ENCODE measurements at places on chromosomes 2 and 18.

- DNase-seq: no peak
Measured at GRCh38 chr2:232439758-232440135, 16.2 kb upstream of the ALPI start.

DNA sequence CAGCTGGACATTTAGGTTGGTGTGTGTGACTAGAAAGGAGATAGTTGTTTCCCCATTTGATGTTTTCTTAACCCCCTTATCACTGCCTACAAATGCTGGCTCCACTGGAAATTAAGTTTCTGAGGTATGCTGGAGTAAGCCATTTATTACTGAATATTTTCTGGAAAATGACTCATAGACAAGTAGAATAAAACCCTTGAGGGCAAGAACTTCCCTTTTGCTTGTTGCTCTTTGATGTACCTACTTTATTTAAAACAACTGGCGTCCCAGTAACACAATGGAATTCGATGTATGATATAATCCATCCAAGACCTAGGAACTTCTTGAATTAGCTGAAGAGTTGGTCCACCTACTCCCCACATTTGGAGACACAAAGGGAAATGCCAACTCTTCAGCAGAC is 33.3 kb upstream of the SESTD1 start:
- no peak for DNase-seq

DNA sequence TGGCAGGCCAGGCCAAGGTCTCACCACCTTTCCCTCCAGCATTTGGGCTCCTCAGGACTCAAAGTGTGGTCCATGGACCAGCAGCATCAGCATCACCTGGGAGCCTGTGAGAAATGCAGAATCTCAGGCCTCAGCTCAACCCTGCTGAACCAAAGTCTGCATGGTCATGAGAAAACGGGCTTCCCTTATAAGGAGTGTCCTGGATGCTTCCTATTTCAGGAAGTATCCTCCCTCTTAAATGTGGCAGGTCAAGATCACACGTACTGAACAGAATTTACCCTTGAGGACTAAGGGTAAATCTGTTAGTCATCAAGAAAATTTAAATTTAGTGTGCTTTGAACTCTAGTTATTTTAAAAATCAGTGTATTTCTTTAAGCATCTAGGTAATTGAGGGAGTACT is 11.8 kb downstream of the CD8A start:
- DNase-seq: no peak

- no peak for DNase-seq
Measured at GRCh38 chr2:231029563-231029962, 7.8 kb upstream of the C2orf72 start.

DNA sequence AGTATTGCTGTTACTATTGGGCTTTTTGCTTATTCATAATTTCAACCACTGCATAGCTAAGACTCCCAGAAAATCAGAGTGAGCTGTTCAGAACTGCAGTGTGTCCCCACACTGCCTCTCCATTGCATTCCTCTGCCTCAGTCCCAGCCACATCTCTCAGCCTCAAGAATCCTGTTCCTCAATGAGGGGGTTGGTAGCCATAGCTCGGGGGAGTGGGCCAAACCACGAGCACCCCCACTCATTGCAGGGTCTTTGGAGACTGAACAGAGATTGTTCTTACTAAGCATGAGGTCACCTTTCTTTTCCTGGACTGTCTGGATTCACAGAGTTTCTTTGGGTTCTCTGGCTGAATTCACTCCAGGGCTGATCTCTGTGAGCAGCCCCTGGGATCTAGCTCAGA is 161.1 kb downstream of the GFPT1 start:
- DNase-seq: no peak

DNA sequence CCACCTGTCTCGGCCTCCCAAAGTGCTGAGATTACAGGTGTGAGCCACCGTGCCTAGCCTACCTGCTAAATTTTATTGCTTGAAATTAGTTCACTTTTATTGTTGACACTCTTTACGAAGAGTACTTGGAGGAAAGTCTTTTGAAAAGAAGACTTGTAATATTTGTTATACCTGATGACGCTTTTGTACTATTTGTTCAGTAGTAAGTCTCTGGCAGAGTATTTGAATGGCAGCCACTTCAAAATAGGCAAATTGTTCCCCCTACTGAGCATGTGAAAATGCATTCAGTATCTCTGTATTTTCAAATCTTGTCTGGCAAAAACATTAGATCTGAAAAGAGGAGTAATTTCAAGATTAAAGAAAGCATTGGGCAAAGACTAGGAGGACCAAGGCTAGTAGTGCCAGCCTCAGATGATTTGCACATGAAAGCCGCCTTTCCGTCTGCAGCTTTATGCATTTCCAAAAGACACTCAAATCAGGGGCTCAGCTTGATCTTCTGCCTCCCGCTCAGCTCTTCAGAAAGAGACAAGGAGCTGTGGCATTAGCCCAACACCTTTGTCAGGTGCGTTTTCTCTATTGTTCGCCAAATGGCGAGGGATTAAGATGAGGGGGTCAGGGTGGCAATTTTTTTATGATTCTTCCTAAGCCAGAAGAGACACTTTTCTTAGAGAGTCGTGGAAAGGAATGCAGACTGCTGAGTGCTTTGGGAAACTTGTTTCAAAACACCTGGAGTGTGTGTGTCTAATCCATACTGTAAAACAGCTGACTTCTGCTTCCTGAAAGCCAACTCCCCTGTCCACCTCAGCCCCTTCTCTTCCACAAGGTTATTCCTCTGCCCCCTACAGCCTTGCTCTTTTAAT is 18.8 kb upstream of the FOXI3 start:
- DNase-seq: no peak

DNA sequence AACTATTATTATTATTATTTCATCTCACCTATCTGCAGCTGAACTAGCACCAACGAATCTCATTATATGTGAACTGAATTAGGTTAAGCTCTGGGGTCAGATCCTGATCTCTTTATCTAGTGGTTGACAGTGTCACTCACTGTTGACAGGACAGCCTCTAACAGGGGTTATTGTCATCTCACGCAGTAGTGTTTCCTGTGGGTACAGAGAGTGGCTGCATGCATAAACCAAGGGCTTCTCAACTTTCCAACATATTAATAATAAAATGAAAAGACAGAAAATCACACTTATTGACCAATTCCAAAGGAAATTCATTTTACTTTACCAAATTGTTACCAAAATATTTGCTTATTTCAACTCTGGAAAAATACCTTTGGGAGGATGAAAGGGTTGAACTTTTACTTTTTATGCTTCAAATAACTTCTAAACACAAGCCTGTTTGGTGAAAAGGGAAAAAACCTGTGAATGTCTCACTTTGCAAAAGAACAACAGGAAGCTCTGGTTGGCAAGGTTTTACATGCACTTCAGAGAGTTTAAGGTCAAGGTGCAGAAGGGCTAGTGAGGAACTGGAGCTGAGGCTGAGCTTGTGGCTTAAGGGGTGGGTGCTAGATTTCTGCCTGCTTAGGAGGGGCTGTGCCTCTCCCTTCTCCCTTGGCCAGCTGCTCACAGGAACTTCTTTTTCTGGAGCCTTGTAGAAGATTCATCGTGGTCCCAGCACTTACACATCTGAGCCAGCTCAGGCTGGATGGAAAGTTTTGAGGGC is 72.6 kb downstream of the CTAGE1 start:
- no peak for DNase-seq

GRCh38 chr2:879540-879939 is 71.1 kb upstream of the SNTG2 start:
- no peak for DNase-seq

- no peak for DNase-seq
Measured at GRCh38 chr2:54967269-54967668, 83.0 kb downstream of the RTN4 start.

- DNase-seq: no peak
Measured at GRCh38 chr18:50000227-50000626, 186.9 kb upstream of the ACAA2 start.

DNA sequence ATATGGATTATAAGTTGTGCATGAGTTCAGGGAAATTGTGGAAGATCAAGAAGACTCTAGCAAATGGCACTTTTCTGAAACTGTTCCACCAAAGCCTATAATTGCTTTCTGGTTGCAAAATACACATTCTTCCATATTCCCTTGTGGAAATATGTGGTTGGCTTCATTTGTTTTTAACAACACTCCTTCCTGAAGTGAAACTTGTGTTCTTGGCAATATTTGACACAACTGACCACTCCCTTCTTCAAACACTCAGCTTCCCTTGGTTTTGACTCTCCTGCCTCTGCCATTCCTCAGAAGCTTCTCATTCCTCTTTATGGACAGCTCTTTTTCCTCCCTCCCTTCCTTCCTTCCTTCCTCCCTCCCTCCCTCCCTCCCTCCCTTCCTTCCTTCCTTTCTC is 192.3 kb downstream of the PMAIP1 start:
- no peak for DNase-seq

- no peak for DNase-seq
Measured at GRCh38 chr2:35294636-35295263, 1060.8 kb upstream of the CRIM1 start.

DNA sequence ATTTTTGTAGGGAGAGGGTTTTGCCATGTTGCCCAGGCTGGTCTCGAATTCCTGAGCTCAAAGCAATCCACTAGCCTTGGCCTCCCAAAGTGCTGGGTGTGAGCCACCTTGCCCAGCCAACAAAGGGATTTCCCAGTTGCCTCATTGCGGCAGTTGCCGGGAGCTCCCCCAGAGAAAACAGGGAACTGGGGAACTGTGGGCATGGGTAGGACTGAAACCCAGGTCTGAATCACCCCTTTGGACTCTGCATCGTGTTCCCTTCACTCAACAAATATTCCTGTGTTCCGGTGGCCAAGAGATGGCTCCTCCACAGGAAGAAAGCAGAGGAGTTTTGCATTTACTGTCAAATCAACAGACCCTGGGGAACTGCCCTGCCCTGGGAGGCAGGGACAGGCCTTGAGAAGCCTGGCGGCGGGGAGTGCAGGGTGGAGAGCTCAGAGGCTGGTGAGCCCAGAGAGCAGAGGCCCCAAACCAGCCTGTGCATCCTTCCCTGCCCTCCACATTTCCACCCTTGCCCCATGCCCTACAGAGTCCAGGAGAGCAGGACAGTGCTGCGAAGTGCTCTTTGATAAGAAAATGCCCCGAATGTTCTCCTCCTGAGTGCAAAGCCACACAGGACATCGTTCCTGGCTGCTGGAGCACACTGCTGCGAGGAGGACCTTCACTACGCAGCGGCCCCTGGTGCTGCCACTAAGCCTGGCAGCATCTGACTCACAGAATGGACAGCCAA is 24.9 kb downstream of the MYO7B start:
- no peak for DNase-seq

- DNase-seq: no peak
Measured at GRCh38 chr2:83071914-83072313, 1387.2 kb downstream of the SUCLG1 start.

DNA sequence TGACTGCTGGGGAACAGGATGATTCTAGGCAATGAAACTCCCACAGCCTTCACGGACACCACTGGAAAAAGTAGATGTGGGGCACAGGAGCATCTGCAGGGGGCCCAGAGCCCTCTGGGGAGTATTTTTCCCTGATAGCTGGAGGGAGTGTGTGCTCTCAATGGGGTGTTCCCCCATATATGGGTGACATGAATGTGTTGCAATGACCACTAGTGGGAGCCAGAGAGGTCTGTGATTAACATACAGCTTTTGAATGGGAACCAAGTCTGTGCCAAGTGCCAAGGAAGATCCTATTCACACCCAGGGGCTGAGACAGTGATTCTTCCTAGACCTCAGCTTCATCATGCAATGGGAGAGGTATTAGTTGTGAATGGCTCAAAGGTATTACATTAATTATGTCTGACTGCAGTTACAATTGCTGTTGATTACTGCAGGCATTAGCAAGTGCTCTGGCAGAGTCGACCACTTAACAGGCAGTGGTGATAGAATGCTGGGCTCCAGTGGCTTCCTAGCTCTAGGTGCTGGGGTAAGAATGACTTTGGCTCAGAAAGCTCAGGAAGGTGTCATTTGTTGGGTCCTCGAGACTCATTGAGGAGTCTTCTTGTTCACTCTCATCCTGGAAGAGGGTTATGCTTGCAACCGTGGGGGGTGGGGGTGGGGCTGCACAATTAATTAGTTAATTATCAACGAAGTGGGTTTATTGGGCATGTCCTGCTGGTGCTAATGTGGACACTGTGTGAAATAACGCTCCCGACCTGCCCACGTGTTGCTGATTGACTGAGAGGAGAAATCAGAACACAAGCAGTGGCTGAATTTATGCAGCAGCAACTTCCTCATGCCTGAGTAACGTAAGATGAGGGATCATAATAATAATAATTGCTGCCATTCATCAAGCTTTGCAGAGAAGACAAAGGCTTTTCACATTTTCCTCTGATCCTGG is 194.1 kb downstream of the CLIP4 start:
- no peak for DNase-seq

DNA sequence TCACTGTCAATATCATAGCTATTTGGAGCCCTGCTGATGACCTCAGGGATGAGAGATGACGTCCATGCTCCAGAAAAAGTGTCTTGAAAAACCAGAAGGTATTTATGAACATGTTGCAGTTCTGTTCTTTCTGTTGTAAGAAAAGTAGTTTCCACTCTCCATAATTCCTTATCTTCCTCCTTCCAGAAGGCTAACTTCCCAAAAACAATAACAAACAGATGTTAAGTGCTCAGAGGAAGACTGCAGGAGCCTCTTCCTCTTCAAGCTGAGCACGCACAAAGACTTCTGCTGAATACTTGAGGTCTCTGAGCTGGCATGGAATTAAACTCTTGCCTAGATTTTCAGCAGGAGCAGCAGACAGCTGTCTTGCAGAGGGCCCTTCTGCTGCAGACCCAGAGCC is 434.5 kb upstream of the KLHL29 start:
- no peak for DNase-seq

DNA sequence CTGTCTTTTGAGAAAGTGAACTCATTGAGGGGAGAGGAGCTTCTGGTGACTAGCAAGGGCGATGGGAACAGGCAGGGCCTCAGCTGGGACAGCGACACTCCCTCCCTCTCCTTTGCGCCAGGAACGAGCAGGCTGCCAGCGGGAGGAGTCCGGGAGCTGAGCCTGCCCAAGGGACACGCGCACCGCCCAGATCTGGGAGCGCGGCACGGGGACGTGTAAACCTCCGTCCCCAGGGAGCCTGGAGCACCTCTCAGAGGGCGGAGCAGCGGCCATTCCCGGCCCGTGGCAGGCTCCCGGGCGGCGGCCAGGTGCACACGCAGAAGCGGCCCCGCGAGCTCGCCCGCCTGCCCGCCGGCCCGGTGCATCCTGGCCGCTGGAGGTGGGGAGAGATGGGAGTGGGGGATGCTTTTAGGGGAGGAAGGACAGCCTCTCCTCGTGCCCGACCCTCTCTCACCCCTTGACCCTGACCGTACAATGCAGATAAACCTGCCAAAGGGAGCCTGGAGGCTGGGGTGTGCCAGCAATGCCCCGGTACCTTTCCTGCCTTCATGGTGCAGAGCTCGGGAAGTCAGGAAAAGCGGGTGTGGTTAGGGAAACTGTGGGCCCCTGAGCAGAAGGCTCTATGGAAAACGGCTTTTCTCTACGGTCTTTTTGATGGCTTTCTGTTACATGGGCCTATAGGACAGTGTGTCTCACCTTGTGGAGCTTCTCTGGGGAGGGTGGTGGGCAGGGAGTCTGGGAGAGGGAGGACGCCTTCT is 2.2 kb downstream of the AQP4 start:
- DNase-seq: no peak
